Smooth muscle cell of the brain vasculature (primary cell): ENCODE measurements at places on chromosomes 3 and 15.

DNA sequence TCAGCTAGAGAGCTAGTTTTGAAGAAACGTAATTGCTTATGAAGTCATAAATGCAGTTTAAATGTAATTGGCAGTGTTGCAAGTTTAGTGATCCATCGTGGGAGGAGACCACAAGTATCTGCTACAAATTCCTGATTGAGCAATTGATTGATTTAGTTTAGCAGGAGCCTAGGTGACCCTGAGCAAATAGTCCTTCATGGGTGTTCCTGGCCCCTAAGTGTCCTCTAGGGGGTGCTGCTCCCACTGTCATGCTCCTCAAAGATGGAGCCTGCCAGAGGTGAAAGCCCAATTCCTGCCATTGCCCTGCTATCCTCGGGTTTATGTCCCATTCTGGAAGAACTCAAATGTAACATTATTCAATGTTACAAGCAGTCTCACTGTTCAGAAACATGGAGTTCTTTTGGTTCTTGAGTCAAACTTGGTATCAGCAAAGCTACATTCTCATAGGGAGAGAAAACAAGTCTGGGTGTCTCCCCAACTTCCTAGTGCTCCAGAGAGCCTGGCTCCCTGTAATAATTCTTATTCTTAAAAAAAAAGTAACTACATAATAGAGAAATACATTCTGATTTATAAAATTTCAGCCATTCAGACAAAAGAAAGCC is 29.8 kb upstream of the SENP5 start:
- DNase-seq = no peak

GRCh38 chr15:59444081-59444835 is 6.3 kb downstream of the FAM81A start:
- no peak for DNase-seq

DNA sequence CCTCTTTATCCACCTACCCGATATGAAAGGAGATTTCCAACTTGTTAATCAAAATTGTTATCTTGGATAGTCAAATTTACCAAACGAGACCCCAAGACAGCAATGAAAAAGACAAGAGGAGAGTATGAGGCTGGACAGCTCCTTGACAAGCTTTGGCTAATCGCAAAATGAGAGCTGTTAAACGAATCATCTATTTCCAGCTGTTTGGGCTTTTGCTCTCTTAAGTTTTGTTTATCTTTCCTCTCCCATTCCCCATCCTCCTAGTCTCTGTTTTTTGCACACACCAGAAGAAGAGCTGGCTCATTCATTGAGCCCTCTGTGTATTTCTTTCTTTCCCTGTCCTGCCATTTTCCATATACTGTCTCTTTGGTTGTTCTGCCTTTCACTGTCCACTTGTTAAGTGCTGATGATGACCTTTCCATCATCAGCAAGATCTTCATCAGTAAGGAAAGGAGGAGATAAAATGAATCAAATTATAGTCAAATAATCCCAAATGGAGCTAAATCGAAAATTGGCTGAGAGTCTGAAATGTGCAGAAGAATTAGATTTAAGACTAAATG is 161.6 kb downstream of the SLC9A9 start:
- DNase-seq = no peak

DNA sequence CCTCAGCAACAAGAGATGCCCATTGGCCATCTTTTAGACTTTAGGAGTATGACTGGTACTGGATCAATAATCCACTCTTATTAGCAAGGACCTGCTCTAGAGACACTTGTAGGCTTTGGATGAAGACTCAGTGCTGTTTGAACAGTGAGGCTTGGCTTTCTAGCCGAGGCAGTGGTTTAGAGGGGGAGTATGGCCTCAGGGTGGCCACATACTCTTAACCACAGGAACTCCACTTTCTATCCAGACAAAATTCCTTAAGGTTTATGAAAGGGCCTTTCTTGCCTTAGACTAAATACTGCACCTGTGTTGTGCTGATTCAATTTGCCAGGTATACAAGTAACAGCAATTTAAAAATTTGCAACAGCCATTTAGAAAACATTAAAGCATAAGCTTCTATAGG is 1046.3 kb downstream of the DIPK2A start:
- no peak for DNase-seq

GRCh38 chr3:44680921-44681455 is 31.5 kb upstream of the ZNF502 start:
- no peak for DNase-seq

- no peak for DNase-seq
These were observed 13.1 kb upstream of the PRKCD start for GRCh38 chr3:53147903-53148400.

- no peak for DNase-seq
These were observed 17.1 kb upstream of the LZTFL1 start for GRCh38 chr3:45858809-45859543.

DNA sequence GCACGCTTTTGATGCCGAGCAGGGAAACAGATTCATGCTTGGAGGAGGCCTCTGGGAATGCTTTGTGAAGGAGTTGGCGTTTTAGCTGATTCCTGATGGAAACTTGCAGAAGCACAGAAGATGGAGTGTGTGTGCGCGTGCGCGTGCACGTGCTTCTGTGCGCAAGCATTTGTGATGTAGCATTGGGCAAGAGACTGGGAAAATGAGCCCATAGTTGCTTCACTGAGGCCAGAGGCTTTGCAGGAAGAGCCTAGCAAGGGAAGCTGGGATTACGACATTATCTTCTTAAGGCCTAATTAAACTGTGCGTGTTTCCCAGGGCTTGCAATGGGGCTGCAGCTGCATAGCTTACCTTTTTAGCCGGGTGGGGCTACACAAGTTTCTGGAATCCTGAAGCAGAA is 18.1 kb upstream of the AGBL1 start:
- no peak for DNase-seq

- DNase-seq = no peak
These were observed 28.4 kb downstream of the CHCHD6 start for GRCh38 chr3:126732281-126733060.

- no peak for DNase-seq
These were observed 23.5 kb downstream of the NR1D2 start for GRCh38 chr3:23968463-23969184.

DNA sequence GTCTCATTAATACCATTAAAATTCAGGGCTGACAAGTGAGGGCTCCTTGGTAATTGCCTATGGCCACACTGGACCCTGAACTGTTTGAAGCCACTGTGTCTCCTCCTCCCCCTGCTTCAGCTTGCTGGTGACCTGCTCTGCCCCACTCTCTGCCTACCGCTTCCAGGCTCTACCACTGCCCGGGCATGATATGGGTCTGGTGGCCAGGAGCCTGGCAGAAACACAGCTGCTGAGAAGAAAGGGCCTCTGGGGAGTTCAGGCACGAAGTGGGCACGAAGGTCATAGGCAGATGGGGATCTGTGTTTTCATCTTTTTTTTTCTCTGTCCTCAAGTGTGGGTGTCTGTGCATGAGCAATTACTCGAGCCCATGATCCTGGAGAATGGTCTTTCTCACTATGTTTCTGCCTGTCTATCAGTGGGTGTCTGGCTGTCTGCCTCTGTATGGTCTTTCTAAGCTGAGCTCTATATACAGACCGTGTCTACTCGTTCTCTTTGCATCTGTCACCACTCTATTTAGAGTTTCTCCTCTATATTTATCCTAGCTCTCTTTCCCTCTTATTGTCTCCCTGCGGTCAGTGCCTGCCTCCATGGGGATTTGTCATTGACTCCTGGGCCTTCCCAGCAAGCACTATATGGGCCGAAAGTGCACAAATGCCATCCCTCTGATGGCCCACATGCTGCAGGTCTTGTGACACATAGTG is 42.1 kb upstream of the EPHB1 start:
- DNase-seq = no peak

GRCh38 chr3:138640537-138640936 is 32.0 kb downstream of the FAIM start:
- DNase-seq = no peak

GRCh38 chr3:13717222-13717895 is 162.5 kb downstream of the WNT7A start:
- DNase-seq = no peak

DNA sequence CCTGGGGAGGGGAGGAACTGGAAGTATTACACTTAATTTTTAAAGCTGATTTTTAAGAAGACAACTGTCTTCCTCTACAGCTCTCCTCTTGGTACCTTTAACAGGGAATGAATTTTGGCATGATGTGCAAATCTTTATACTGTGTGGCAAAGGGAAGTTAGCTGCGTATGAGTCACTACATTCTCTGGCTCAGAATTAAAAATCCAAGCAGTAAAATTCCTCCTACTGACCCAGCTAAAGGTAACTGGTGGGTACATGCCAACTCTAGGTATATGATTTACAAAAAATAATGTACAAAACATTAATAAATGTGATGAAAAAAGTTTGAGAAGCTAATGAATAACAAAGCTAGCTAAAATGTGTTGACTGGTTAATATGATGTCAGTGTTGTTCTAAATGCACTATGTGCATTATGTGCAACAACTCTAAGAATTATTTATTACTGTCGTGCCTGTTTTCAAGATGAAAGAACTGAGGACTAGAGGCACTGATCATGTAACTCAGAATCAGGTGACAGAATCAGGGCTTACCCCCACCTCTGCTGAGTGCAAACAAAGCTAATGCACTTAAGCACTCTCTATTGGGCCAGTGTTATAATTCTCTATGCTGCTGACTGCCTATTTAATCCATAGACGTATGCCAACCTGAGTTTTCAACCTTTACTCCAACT is 194.7 kb upstream of the CADPS start:
- no peak for DNase-seq

GRCh38 chr3:134351427-134351826 is 22.8 kb downstream of the AMOTL2 start:
- no peak for DNase-seq

GRCh38 chr15:84982301-84982920 is 755 bp downstream of the PDE8A start:
- no peak for DNase-seq

DNA sequence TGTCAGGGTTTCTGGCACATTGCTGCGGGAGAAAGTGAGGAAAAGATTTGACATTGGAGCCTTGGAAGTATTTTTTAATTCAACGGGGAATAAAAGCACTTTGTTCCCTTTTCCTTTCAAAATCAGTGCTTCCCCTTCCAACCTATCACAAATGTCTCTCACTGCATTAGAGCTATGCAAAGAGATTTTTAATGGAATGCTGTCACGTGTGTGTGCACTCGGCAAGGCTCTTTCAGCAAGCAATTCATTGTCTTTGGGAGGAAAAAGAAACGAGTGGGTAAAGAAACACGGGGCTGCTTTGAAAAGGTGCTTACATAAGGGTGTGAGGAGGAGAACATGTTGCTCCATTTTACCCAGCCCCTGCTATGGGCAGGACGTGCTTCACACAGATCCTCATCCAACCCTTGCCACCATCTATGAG is 490.4 kb upstream of the PROK2 start:
- DNase-seq = no peak

DNA sequence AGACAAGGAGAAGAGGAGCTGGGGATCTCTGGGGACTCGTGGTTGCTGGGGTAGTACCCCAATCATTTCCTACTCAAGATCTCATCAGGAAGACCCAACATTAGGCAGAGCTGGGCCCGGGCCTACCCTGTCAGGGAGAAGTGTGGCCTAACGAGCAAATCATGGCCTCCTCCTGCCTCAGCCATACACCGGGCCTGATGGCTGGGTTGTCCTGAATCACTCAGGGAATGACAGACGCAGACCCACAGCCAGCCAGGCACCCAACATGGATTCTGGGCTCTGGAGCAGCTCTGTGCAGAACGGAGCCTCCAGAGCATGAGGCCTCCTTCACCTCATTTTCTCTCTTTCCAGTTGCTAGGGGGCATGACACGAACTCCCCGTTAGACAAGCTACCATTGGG is 19.7 kb downstream of the ITGA11 start:
- DNase-seq = no peak

- DNase-seq = no peak
These were observed 251.5 kb downstream of the FAM43A start for GRCh38 chr3:194937144-194937543.

DNA sequence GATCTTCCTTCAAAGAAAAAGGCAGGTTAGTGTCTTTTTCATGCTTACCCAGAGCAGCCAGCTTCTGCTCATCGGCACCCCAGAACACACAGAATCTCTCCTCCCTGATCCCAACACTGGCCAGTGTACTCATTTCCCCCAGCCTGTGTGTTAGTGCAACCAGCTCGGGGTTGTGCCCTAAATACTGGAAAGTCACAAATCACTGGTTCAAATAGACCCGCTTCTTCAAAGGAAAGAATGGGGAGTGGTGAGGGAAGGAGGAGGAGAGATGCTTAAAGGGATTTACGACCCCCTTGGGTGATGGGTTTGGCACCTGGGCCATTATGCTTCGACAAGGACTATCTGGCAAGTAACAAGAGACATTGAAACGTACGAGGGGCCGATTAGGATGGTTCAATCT is 114.0 kb downstream of the FOXB1 start:
- DNase-seq = no peak

DNA sequence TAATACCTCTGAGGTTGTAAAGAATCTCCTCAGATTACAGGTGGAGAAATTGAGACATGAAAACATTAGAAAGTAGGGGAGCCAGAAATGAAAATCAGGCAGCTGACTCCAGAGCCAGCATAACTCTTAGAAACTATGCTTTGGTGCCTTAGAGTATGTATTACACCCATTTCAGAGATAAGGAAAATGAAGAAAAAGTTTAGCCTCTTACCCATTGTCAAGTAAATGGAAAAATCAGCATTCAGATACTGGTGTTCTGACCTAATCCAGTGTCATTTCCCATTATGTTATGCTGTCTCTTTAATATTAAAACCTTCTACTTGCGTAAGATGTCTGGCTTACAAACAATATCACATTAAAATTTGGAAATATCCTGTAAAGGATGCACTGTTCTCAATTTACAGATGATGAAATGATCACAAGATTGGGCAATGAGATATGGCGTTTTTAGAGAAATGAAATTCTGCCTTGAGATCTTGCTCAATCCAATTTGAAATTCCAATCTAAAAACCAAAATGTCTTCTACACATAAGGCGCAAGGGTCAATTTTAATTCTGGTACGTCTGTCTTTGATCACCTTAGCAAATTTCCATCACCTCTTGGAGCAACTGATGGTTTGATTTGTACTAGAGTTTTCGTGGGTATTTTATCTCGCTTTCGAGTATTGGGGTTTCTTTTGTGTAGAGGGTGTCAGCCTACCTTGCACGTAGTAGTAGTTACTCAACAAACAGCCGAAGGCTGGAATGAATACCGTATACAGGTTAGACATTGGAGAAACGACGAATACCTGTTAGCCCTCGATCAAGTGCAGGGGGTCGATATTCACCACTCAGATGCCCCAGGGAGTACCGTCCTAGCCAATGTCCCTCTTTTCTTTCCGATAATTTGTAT is 902 bp upstream of the ZCWPW2 start:
- DNase-seq = no peak

- DNase-seq = no peak
These were observed 7.2 kb downstream of the PBRM1 start for GRCh38 chr3:52678265-52679198.
